ENCODE measurements at places on chromosomes 5 and 9.
A peak's percentile ranks its signal among the peaks of the same experiment; 100 is the strongest.

- no peak for DNase-seq
Observed at GRCh38 chr5:178429491-178430185, 160.6 kb downstream of the COL23A1 start.

- DNase-seq: no peak
Observed at GRCh38 chr5:125708583-125708982, 714.6 kb upstream of the GRAMD2B start.

- no peak for DNase-seq
Observed at GRCh38 chr5:816176-816575, 31.6 kb upstream of the ZDHHC11B start.

DNA sequence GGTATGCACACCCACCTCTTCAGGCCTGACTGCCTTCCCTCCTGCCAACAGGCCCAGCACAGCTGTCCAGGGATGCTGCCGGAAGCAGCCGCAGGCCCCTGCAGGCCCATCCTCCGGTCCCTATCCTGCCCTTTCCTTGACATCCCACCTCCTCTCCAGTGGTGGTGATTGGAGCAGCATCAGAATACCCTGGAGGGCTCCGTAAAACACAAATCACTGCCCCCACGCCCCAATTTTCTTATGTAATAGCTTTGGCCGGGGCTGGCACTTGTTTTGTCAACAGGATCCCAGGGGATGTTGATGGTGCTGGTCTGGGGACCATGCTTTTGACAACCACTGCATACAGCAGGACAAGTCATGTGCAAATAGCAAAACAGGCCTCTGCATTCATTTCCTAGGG lies 274.5 kb downstream of the GADD45G start:
- no peak for DNase-seq

GRCh38 chr5:147384346-147385193 lies 125.3 kb downstream of the DPYSL3 start:
- no peak for DNase-seq

- DNase-seq: peak; percentile 27
Observed at GRCh38 chr9:80842389-80842788, 847.0 kb downstream of the TLE1 start.

DNA sequence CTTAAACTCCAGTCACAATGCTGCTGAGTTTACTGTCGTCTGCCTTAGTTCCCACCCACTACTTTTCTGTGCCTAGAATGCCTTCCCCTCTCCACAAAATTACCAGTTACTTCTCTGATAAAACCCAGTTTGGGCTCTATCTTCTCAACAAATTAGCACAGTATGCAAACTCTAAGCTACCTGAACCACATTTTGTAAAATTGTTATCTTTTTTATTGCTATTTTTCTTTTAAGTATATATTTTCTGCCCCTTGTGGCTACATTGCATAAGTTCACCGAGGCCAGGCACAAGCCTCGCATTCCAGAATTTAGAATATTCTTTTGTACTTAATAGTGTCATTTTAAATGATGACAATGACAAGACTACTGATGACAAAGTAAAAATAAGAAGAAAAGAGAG lies 60.0 kb downstream of the POU5F2 start:
- no peak for DNase-seq

Measured in left renal cortex interstitium (tissue), 4 donors.